ENCODE measurements at places on chromosomes 7 and 10.

DNA sequence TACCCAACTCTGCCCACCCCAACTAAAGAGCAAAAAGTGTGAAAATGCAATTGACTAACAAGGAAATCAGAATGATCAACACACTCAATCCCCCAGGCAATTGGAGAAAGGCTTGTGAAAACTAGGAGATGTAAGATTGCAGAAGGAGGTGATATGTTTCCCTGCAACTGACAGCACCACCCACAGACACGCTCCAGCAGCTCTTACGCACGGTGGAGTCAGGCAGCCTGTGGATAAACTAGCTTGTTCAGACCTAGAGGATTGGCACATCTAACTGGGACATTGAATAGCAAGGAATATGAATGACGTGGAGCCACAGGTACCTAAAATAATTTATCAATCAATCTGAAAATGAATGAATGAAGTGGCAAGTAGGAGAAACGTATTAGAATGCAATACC lies 125.7 kb upstream of the MYO3A start:
- no peak for DNase-seq

GRCh38 chr10:125479059-125479458 lies 203.9 kb downstream of the TEX36 start:
- DNase-seq, result no peak

DNA sequence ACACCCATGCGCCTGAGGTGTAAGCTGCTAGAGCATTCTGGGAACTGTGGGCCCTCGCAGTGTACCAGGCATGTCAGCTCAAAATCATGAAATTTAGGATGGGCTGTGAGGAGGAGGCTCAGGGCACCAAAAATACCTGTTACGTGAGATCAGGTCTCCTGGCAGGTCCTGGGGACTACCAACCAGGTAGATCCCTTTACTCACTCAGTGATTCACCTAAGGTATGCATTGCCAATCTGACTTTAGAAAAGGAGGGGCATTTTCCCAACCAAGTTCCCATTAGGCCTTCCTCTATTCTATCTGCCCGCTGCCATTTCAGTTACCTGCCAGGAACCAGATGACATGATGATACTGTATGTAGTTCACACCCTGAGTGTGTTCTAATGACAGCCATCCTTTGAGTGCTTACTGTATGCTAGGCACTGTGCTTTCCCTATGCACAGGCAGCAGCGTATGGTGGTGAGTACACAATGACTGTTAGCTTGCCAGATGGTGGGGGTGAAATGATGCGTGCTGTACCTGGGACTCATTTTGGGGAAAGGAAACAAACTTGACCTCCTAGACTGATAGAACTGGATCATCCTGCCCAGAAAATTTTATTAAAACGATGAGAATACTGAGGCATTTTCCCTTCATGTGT lies 62.0 kb downstream of the CFAP58 start:
- no peak for DNase-seq

DNA sequence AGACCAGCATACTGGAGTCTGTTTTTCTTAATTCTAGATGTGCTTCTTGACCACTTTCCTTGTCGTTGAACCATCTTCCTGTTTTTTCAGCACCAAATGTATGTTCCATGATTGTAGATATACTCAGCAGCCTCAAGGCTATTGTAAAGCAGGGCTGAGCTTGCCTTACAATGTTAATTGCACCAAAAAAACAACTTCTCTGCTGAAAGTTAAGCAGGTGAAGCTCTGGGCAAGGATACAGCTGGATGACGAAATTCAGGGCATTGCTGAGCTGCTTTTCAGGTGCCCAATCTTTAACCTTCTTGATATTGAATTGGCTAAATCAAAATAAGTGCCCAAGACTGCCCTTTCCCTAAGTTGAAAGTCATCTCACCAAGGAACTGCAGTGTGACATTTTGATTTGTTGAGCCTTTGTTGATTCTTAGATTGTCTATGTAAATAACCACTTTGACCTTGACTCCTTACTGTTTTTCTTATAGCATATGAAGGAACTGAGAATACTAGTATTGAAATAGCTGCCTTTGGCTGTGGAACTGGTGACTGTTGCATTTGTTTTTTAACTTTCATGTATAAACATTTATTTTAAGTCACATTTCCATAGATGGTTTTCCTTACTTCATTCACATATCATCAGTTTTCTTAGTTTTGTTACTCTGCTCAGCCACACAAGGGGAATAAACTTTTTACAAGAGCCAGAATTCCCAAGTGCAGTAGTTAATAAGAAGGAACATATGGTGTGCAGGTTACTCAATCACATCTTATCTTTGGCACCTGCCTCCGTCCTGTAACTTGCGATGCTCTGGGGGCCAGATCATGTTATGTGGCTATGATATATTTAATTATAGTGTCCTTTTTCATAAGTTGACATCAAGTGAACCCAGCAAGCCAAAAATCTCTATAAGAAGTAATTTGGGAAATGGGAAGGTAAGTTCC lies 3.1 kb downstream of the AHCYL2 start:
- no peak for DNase-seq

- peak; percentile 89 for DNase-seq
These were observed 8.5 kb upstream of the C10orf105 start for GRCh38 chr10:71727738-71728737.

DNA sequence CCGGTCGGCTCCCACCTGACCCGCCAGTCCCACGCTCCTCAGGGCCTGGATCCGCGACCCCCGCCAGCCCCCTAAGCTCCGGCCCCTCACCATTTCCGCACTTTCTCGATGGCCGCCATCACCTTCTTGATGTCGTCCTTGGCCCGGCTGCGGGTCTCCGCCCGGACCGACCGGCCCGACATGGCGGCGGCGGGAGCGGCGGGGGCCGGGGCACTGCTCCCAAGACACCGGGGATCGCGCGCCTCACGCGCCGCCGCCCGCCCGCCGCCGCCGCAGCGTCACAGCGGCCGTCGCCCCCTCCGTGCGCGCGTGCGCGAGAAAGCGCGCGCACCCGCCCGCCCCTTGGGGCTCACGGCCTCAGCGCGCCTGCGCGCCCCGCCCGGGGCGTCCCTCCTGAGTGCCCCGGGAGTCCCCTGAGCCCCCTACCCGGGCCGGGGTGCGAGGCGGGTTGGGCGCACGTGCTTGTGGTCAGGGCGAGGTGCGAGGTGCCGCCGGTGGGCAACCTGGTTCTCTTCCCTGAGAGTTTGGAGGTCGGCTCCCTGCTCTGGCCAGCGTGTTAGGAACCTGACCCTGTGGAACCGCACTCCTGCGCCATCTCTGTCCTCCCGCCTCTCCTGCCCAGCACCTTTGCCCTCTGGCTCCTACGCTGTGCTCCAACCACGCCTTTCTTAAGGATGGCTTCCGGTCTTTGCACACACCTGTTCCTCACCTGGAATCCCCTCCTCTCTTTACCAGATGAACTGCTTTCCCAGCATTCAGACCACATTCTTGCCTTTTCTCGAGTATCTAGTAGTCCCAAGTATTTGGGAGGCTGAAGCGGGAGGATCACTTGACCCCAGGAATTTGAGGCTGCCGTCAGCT lies at the start of gene BCL7B:
TSS of gene BCL7B (minus strand) at position 294 of the 861 bp plus-strand sequence. CDS start at position 182, 112 bp downstream.
- peak; percentile 38 for DNase-seq

DNA sequence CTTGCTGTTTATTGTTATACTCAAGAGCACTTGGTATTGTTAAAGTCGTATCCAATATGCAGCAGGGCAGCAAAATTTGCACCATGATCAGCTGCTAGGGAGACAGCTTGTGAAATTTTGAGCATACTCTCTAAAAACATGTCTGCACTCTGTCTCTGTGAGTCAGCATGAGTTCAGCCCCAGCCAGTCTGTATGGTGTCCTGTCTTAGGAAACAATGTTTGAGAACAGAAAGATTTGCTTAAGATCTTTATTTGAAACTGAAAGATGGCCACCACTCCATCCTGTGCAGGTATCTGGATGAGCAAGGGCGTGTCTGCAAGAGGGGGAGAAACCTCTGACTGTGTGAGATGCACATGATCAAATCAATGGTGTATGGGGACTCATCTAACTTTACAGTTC lies 97.1 kb downstream of the GNAI1 start:
- DNase-seq, result no peak

DNA sequence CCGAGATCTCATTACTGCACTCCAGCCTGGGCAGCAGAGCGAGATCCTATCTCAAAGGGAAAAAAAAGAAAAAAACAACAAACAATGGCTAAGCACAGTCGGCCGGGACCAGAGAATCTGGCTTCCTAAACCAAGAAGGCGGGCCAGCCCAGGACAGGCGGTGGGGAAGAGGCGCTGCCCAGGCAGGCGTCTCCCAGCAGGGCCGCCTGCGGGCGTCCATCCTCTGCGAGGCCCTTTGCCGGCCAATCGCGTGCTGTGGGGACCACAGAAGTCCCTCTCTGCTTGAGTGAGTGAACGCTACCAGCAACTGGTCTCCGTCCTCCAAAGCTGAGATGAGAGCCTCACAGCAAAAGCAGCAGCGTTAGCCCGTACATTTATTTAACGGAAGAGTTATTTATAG lies 14.7 kb upstream of the BMS1 start:
- no peak for DNase-seq

DNA sequence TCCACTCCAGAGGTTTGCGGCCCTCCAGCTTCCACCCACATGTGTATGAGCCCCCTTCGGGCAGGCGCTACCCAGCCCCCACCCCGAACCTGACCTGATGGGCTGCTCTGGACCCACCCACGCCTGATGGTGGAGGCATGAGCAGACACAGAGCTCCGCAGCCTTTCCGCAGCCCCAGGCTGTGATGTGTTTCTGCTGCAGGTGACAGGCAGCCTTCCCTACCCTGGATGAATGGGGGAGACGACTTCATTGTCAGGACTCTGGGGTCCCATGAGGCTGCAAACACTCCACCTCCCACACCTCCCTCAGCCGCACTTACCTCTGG lies 61.2 kb downstream of the OAT start:
- no peak for DNase-seq

- no peak for DNase-seq
These were observed 271.3 kb downstream of the TYW1 start for GRCh38 chr7:67267914-67268313.

DNA sequence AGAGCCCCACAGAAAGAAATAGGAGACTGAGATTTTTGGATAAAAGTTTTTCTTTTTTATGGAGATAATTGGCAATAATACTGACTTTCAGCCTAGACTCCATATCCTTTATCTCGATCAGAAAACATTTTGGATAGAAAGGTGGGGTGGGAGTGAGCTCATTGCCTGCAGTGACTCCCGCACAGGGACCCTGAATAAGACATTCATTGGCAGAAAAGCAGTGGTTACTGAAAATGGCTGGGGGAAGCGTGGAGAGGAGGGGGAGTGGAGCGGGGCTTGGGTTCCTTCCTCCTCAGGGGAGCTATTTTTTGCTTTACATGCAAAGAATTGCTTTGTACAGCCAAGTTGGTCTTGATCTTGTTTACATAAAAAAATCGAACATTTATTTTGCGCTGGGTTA lies 90.4 kb upstream of the BMPER start:
- no peak for DNase-seq

DNA sequence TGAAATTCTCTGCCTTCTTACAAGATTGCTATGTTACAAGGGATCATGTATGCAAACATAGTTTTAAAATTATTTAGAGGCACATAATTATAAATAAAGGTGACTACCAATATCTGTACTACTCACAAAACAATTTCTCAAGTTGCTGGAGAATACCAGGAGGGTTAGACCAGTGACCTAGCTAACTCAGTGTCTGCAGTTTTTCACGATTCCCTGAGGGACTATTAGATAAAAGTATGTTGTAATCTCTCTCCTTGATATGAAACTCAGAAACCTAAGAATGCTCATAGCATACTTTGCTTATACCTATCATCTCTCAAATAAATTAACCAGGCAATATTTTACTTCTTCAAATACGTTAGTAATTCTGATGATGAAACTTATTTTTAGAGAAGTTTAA lies 534.0 kb upstream of the ANKRD30A start:
- no peak for DNase-seq

- no peak for DNase-seq
These were observed 163.6 kb downstream of the PTPRN2 start for GRCh38 chr7:158424011-158424410.

DNA sequence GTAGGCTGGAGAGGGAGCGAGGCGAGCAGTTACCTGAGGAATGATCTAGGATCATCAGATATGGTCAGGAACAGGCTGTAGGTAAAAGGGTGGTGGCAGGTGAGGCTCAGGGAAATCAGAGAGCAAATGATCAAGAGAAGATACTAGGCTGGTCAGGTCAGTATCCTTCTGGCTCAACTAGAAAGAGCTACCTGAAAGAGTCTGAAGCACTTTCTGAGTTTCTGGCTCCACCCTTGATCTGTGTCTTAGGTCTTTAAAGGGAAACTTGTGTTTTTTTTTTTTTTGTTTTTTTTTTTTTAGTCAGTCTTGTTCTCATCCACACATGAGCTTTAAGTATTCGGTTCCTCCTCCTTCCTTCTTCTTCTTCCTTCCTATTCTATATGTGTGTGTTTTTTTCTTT lies 10.5 kb downstream of the ADAM22 start:
- no peak for DNase-seq

GRCh38 chr10:78407009-78407711 lies 373.5 kb downstream of the RPS24 start:
- DNase-seq, result no peak

DNA sequence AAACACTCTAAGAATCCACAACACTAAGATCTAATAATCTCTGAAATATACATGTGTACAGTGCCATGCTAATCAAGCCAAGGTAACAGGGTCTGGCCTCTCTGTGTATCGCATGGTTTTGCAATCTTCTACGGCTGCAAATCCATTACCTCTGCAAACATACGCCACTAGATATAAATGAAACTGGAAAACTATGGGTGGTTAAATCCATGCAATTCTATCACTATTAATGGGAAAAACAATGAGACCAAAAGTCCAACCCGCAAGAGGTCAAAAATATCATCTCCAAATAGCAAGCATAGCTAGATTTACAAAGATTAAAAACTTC lies 23.0 kb downstream of the SGCE start:
- DNase-seq, result no peak

DNA sequence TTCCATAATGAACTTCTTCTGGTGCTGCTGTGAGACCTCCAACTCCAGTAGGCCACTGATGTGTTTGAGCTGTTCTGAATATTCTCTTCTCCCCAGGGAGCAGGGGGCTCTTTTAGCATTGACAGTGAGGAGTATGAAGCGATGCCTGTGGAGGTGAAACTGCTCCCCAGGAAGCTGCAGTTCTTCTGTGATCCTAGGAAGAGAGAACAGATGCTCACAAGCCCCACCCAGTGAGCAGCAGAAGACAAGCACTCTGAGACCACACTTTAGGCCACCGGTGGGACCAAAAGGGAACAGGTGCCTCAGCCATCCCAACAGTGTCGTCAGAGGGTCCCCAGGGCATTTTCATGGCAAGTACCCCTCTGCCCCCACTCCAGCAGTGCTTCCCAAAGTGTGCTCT lies 49.3 kb downstream of the DENND11 start:
- DNase-seq, result no peak

DNA sequence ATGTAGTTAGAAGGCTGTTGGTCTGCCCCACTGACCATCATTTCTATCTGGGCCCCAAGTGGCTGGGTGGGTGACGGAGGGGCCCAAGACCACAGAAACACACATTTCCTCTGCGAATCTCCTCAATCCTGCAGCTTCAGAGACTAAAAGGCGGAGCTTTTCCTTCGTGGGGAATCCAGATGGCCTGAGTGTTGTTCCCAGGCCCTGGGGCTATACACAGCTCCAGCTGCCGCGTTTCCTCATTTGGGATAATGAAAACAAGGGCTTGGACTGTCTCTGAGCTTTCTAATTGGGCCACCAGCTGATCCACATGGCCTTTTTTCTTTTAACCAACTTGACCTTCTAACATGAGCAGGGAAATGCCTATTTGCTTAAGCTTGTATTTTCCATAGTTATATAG lies 339.9 kb downstream of the CXCL12 start:
- DNase-seq, result no peak

Measured in AML-193 (cell line).